ENCODE measurements at places on chromosomes 12 and 14. TPM values are rescaled to one million over a fixed set of nuclear protein-coding genes. Genes with fewer than 3 reads are reported as not detected.
A peak's percentile ranks its signal among the peaks of the same experiment; 100 is the strongest.

MORN3 gene
- 1.0 TPM for total RNA-seq

OR5AU1 gene
- total RNA-seq = not detected

SMIM41 gene
- 0.19 TPM for total RNA-seq

BRI3BP gene
- total RNA-seq = 38.1 TPM

TCP11L2 gene
- total RNA-seq = 4.5 TPM

PRB2 gene
- not detected for total RNA-seq

CLSTN3 gene
- 42.1 TPM for total RNA-seq

DNA sequence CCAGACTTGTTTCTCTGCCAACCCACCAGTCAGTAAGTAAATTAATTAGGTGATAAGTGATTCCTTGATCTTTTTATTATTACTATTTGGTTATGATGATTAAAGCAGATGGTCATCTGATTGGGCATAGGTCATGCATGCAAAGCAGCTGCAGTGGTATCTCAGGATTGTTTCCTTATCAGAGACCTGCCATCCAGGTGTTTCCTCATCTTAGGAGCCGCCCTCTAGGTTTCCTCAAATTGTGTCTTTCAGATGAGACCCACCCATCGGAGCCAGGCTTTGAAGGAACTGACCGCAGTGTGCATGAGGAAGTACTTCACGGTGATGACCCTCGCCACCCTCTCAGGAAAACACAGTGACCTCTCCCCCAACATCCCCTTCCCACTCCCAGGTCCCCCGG, 63.3 kb downstream of the ZFP36L1 start:
- no peak overlapping the region for H3K27ac ChIP-seq
- no peaks in the 10 kb centered on the region for H3K27me3 ChIP-seq
- no peak overlapping the region for H3K4me3 ChIP-seq
- no peaks in the 10 kb centered on the region for H3K36me3 ChIP-seq
- no peak for DNase-seq
- H3K4me1 ChIP-seq = peaks cover 50% of the 10 kb centered on the region

DNA sequence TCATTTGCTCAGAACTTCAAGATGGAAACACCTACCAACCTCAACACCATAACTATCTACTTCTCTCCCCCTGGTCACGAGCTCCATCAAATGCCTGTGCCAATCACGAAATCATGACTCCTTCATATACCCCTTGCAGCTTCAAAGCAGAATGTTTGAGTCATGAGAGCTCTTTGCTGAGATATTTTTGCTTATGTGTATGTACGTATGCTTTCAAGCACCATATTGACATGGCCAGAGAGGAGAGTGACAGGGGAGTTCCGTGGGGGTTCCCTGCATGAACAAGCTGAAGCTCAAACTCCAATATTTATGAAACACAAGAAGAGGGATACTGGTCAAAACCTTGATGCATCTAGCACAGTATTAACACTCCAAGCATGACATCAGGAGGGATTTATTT, 374.4 kb downstream of the DPF3 start:
- H3K4me3 ChIP-seq = peak overlapping the region; percentile 58
- peaks cover 21% of the 10 kb centered on the region for H3K36me3 ChIP-seq
- H3K4me1 ChIP-seq = peaks cover 68% of the 10 kb centered on the region
- no peak for DNase-seq
- H3K27me3 ChIP-seq = no peaks in the 10 kb centered on the region
- H3K27ac ChIP-seq = peak overlapping the region; percentile 81

DNA sequence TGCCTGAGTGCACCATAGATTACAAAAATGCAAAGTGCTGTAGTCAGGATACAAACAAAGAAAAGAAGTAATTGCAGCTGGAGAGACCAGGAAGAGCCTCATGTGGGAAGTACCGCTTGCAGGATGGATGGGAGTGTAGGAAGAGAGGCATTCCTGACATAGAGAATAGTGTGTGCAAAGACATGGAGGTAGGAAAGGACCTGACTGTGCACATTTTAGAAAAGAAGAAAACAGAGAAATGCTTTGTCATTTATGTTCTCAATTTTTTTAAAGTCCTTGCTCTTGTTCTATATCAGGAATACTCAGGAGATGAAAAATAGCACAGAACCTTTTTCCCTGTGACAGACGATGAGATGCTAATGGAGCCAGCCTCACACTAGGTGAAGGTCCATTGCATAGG, 358.7 kb upstream of the TMPO start:
- H3K27ac ChIP-seq = no peak overlapping the region
- H3K4me1 ChIP-seq = no peaks in the 10 kb centered on the region
- no peak overlapping the region for H3K4me3 ChIP-seq

- DNase-seq = no peak
- no peak overlapping the region for H3K27ac ChIP-seq
- H3K4me1 ChIP-seq = no peaks in the 10 kb centered on the region
- no peak overlapping the region for H3K4me3 ChIP-seq
- H3K27me3 ChIP-seq = no peaks in the 10 kb centered on the region
Measured at GRCh38 chr12:114166362-114166761, 200.2 kb upstream of the RBM19 start.

DNA sequence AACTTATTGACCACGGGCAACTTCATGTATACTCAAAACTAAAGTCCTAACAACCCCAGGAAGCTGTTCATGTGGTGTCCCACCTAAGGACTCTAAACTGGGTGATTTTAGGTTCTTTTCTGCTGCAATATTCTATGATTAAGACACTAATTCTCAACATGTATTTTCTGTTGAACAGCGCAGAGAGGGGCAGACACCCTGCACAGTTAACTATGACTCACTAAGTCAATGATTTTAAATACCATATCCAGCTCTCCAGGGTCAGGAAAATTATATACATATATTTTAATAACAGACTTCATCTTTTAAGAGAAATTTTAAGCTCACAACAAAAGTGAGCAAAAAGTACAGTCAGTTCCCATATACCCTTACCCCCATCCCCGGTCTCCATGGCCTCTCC, 85.0 kb downstream of the FOXN3 start:
- peaks cover 17% of the 10 kb centered on the region for H3K4me1 ChIP-seq
- H3K27ac ChIP-seq = no peak overlapping the region
- no peak for DNase-seq
- no peaks in the 10 kb centered on the region for H3K27me3 ChIP-seq

- peaks cover 11% of the 10 kb centered on the region for H3K27me3 ChIP-seq
- no peak overlapping the region for H3K27ac ChIP-seq
- no peak overlapping the region for H3K4me3 ChIP-seq
- H3K36me3 ChIP-seq = no peaks in the 10 kb centered on the region
- H3K4me1 ChIP-seq = peaks cover 4% of the 10 kb centered on the region
- no peak for DNase-seq
Measured at GRCh38 chr12:2384533-2385351, 332.0 kb downstream of the CACNA1C start.

- peaks cover 2% of the 10 kb centered on the region for H3K36me3 ChIP-seq
- H3K27ac ChIP-seq = no peak overlapping the region
- DNase-seq = no peak
- peaks cover 8% of the 10 kb centered on the region for H3K27me3 ChIP-seq
- no peak overlapping the region for H3K4me3 ChIP-seq
Measured at GRCh38 chr14:68842298-68842697, 49.4 kb upstream of the ZFP36L1 start.

DNA sequence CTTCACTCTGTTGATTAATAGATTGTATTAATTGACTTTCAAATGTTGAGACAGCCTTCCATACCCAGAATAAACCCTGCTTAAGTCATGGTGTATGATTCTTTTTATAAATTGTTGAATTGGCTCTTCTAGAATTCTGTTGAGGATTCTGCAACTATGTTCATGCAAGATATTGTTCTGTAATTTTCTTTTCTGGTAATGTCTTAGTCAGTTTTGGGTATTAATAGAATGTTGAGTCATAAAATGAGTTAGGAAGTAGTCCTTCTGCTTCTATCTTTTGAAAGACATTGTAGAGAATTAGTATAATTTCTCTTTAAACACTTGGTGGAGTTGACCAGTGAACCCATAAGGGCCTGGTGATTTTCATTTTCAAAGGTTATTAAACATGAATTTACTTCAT, 958.9 kb downstream of the LRFN5 start:
- DNase-seq = no peak
- H3K27me3 ChIP-seq = no peaks in the 10 kb centered on the region
- no peak overlapping the region for H3K27ac ChIP-seq
- H3K36me3 ChIP-seq = no peaks in the 10 kb centered on the region
- H3K4me3 ChIP-seq = no peak overlapping the region

DNA sequence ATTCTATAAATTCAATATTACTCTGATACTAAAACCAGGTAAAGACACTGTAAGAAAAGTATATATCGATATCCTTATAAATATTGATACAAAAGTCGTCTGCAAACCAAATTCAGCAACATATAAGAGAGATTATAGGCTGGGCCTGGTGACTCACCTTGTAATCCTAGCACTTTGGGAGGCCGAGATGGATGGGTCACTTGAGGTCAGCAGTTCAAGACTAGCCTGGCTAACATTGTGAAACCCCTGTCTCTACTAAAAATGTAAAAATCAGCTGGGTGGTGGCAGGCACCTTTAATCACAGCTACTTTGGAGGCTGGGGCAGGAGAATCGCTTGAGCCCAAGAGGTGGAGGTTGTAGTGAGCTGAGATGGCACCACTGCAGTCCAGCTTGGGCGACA, 13.5 kb upstream of the TUBA1C start:
- DNase-seq = no peak
- H3K27me3 ChIP-seq = no peaks in the 10 kb centered on the region
- H3K4me3 ChIP-seq = no peak overlapping the region
- peaks cover 3% of the 10 kb centered on the region for H3K4me1 ChIP-seq

- no peak overlapping the region for H3K4me3 ChIP-seq
- DNase-seq = no peak
- H3K27ac ChIP-seq = no peak overlapping the region
- H3K27me3 ChIP-seq = no peaks in the 10 kb centered on the region
- H3K4me1 ChIP-seq = peaks cover 4% of the 10 kb centered on the region
Measured at GRCh38 chr12:42135259-42135814, 9.3 kb downstream of the GXYLT1 start.

GRCh38 chr12:124188084-124188483, 106.8 kb upstream of the RFLNA start:
- no peak overlapping the region for H3K27ac ChIP-seq
- DNase-seq = no peak
- peaks cover 9% of the 10 kb centered on the region for H3K4me1 ChIP-seq
- no peak overlapping the region for H3K4me3 ChIP-seq
- H3K27me3 ChIP-seq = no peaks in the 10 kb centered on the region

DNA sequence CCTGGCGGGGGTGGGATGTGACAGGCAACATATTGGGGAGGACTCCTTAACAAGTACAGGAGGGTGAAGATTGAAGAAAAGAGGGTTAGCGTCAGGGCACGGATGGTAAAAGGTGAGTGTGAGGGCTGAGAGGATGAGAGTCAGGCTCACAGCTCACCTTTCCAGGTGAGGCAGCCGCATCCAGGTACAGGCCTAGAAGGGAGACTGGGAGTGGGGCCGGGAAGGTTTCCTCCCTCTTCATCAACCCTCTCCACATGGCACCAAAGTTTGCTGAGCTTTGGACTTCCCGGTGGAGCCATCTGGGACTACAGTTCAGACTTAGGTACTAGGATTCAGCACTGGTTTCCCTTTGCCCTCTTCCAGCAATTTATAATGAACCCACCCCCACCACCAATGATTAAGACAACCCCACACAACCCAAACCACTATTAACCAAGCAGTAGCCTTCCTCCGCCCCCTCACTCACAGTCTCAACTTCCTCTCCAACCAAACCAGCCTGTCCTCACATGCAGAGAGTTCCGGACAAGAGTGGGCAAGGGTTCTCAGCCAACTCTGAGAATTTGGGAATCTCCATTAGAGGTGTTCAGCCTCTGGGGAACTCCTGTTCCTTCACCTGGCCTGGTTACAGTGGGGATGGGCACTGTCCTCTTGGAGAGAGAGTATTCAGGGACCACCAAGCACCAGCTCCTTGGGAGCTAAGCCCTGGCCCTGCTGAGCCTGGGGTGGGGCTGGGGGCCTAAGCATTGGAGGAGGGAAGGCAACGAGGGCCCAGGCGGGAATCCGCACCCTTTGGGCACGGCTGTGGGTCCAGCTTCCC, 2.4 kb upstream of the HOXC4 start:
- H3K36me3 ChIP-seq = peaks cover 2% of the 10 kb centered on the region
- peaks cover 24% of the 10 kb centered on the region for H3K4me1 ChIP-seq
- no peak overlapping the region for H3K27ac ChIP-seq
- no peak overlapping the region for H3K4me3 ChIP-seq
- DNase-seq = no peak
- peaks cover 94% of the 10 kb centered on the region for H3K27me3 ChIP-seq

DNA sequence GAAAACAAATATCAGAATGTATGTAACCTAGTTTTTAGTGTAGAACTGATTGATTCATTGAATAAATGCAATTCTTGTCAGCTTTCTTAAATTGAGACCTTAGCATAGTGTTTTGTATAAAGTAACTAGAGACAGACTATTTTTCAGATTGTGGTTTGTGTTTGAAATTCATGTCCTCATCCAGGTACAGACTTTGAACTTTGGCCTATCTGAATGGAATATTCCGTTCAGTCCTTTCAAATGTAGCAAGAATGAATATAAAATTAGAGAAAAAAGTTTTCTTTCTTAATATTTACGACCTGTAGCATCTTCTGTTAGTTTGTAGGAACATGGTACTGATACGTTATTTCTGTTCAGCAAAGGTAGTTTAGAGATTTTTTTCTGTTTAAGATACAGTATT, 378.4 kb upstream of the RGS6 start:
- peaks cover 70% of the 10 kb centered on the region for H3K4me1 ChIP-seq
- H3K27ac ChIP-seq = peak overlapping the region; percentile 18
- H3K4me3 ChIP-seq = no peak overlapping the region

- no peaks in the 10 kb centered on the region for H3K27me3 ChIP-seq
- H3K4me3 ChIP-seq = no peak overlapping the region
- H3K27ac ChIP-seq = no peak overlapping the region
- H3K4me1 ChIP-seq = no peaks in the 10 kb centered on the region
- peaks cover 35% of the 10 kb centered on the region for H3K36me3 ChIP-seq
Measured at GRCh38 chr14:45038865-45039264, 45.1 kb upstream of the PRPF39 start.

GRCh38 chr12:6833189-6833890, 5.1 kb downstream of the P3H3 start:
- peaks cover 2% of the 10 kb centered on the region for H3K36me3 ChIP-seq
- no peak for DNase-seq
- H3K4me3 ChIP-seq = no peak overlapping the region
- H3K4me1 ChIP-seq = peaks cover 16% of the 10 kb centered on the region
- peaks cover 23% of the 10 kb centered on the region for H3K27me3 ChIP-seq

- no peak for DNase-seq
- H3K36me3 ChIP-seq = no peaks in the 10 kb centered on the region
- no peak overlapping the region for H3K4me3 ChIP-seq
- no peaks in the 10 kb centered on the region for H3K4me1 ChIP-seq
- H3K27ac ChIP-seq = no peak overlapping the region
Measured at GRCh38 chr14:45492876-45493275, 239.9 kb upstream of the MIS18BP1 start.

- H3K27ac ChIP-seq = no peak overlapping the region
- peak overlapping the region; percentile 70 for H3K4me3 ChIP-seq
- H3K27me3 ChIP-seq = peaks cover 21% of the 10 kb centered on the region
- no peaks in the 10 kb centered on the region for H3K36me3 ChIP-seq
- H3K4me1 ChIP-seq = peaks cover 12% of the 10 kb centered on the region
Measured at GRCh38 chr12:130776857-130777339, 60.8 kb upstream of the RIMBP2 start.

DNA sequence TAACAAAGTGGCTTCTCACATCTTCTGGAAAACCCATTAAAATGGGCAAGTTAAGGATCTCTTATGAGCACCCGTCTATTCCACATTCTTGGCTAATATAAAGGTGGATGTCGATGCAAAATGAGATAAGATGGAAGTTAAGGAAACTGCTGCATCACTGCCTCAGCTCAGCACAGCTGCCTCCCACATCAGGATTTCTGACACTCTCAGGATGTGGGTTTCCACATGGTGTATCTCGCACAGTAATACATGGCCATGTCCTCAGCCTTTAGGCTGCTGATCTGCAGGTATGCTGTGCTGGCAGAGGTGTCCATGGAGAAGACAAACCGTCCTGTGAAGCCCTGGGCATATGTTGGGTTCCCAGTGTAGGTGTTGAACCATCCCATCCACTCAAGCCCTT, 1348.0 kb downstream of the TMEM121 start:
- no peak overlapping the region for H3K4me3 ChIP-seq
- H3K27ac ChIP-seq = no peak overlapping the region
- peaks cover 16% of the 10 kb centered on the region for H3K4me1 ChIP-seq
- no peaks in the 10 kb centered on the region for H3K36me3 ChIP-seq
- DNase-seq = no peak
- peaks cover 30% of the 10 kb centered on the region for H3K27me3 ChIP-seq

All from activated CD4-positive, alpha-beta T cell treated with anti-CD3 and anti-CD28 coated beads, Interleukin-2, amount 10 ng/mL, durations not matched to agents 24 days and 14 days (primary cell).